ENCODE measurements at places on chromosomes 5 and 9.
A peak's percentile ranks its signal among the peaks of the same experiment; 100 is the strongest.

DNA sequence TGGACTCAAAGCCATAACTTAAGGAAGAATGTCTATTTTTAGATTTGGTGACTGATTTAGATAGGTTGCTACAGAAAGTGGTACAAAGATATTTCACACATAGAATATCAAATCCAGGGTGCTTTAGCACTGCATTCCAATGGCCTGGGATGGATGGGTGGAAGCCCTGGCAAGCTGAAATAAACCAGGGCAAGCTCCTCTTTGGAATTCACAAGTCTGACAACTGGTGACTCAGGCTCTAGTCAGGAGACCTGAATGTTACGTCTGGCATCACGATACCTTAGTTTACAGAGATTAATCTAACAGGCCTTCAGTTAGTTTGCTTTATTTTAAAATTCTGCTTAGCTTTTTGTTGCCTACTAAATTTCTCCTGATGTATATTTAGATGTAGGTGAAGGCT, 144.0 kb downstream of the TMC1 start:
- no peak for DNase-seq

- DNase-seq = no peak
Measured at GRCh38 chr5:14507156-14507941, 74.2 kb upstream of the OTULINL start.

GRCh38 chr5:41648996-41649395, 138.6 kb upstream of the PLCXD3 start:
- no peak for DNase-seq

- no peak for DNase-seq
Measured at GRCh38 chr5:97096846-97097245, 45.6 kb downstream of the LIX1 start.

- DNase-seq = no peak
Measured at GRCh38 chr9:91824151-91824550, 125.9 kb downstream of the ROR2 start.

DNA sequence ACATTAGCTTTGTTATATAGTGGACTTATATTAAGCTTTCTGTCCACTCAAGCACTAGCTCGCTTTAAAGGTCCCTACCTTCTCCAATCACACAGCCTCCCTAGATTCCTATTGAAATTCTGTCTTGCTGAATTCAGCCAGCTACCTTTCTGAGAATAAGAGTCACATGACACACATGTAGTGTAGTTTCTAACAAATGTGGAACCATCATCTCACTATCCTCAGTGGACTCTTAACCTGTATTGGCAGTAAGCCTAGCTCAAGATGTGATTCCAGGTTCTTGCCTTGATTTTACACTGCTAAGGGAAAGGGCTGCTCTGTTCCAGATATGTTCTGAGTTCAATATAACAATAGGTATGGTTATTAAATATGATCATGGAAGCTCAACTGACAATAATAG, 11.4 kb downstream of the FAM219A start:
- no peak for DNase-seq

GRCh38 chr5:55577353-55578060, 42.7 kb upstream of the PLPP1 start:
- no peak for DNase-seq

GRCh38 chr5:132435886-132436285, 54.7 kb downstream of the IRF1 start:
- DNase-seq = no peak

DNA sequence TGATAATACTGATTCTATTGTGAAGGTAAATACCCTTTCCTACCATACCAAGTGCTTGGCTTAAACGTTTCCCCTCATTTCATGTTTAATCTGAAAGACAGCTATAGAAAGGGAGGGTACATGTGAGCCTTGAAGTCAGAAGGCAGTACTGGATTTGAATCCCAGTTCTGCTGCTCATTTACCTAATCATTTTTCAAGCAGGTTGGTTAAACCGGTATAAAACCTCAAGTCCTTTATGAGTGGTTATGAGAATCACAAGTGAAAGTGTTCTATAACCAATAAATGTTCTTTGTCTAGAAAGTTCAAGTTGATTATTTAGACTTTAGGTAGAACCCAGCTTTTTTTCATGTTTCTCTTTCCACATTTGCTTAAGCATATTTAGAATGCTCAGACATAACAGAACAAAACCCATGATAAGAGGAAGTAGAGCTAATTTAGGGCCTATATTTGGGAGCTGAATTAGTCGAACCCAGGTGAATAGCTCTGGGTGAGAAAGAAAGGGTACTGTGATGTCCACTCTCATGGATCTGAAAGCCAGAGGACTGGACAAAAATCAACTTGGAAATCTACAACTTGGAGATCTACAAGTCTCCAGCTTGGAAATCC, 29.7 kb upstream of the F2RL2 start:
- no peak for DNase-seq

DNA sequence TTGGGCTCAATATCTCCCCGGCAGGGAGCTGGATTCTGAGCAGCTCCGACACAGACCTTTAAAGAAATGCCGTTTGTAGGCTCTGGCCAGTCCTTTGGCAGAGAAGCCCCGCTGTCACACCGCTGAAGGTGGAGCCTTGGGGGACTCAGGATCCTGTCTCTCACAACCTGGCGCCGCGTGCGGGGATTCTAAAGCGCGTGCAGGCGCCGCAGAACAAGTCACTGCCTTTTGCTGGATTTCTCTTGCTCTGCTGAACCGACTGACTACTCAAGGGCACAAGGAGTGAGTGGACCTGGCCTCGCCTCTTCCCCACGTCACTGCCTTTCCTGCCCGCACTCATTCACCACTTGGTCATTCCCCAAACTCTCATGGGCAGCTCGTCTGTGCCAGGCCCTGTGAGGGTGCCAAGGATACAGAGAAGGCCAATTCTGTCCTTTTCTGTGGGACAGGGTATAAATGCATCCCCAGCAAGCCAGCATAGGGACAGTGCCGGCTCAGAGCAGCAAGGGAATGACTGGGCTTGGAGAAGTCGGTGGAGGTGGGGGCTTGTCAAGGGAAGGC, 69.3 kb downstream of the CRB2 start:
- no peak for DNase-seq

- peak; percentile 64 for DNase-seq
Measured at GRCh38 chr5:56910210-56910965, 992 bp downstream of the SETD9 start.

DNA sequence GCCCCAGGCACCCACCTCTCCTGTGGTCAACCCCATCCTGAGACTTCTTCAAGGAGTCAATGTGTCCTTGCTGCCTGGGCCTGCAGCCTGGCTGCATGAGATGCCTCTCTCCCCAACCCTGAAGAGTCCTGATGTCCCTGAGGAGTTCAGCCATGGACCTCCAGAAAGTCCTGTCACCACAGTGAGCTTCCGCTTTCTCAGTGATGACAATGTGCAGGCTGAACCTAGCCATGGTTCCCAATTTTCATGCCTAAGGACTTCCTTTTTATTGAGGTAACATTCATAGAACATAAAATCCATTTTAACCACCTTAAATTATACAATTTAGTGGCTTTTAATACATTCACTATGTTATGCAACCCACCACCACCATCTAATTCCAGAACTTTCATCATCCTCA, 29.1 kb downstream of the DAP start:
- DNase-seq = no peak

DNA sequence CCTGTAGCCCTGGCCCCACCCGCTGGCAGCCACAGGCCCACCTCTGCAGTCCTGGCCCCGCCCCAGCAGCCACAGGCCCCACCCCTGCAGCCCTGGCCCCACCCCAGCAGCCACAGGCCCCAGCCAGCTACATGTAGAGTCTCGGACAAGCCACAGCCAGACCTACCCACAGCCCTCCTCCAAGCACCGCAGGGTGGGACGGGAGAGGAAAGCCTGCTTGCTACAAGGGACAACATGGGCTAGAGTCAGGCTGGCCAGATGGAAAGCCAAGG, 49.5 kb upstream of the SARDH start:
- no peak for DNase-seq

DNA sequence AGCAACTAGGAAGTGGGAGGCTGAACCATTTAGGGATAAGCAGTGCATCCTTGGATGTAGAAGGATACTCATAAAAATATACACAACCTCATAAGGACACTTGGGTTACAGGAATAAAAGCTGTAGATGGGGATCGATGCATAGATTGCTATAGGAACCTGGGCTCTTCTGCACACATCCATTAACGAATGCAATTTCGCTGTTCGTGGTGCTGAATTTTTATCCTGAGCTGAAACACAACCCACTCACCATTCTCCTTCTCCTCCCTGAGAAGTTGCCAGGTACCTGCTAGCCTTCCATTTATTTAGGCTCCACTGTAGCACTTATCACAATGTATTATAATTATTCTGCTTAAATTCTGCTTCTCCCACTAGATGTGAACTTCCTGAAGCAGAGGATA, 320.6 kb upstream of the BRINP1 start:
- no peak for DNase-seq

- DNase-seq = peak; percentile 24
Measured at GRCh38 chr5:80711938-80712337, 57.2 kb upstream of the DHFR start.

DNA sequence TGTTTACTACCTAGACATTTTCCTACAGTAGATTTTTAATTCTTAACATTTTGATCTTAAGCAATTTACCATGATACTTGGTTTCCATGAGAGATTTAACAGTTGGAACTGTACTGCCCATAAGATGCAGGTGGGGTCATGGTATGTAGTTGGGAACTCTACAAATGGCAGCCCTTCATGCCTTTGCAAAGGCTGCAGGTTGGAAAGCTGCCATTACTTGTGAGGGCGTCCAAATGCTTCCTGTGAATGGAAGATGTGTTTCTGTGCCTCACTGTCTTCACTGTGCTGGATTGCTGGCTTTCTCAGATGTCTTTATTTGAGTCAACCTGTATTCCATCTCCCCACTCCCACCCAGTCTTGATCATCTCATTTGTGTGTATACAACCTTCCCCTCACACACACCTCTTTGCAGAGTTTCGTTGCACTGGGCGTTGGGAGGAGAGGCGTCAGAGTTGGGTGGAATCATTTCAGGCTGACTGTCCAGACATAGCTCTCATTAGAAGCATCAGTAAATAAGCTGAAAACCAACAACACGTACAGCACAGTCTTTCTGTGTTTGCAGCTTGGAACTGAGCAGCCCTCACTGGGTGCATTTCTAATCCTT, 14.8 kb upstream of the ABL1 start:
- no peak for DNase-seq

DNA sequence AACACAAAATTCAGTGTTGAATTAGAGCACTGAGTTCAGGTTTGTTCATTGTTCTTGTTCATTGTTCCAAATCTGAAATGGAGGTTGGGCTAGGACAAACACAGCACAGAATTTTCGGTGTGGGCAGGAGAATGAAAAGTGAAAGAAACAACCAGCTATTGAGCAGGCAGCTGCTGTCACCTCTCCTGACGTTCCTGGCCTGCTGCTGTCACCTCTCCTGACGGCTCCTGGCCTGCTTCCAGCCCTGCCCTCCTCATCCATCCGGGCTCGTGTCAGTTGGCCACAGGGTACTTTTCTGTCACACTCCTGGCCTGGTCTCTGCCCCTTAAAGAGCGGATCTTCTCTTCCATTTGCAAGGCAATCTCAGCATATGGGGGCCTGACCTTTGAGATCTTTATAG, 45.2 kb upstream of the CKMT2 start:
- DNase-seq = no peak

DNA sequence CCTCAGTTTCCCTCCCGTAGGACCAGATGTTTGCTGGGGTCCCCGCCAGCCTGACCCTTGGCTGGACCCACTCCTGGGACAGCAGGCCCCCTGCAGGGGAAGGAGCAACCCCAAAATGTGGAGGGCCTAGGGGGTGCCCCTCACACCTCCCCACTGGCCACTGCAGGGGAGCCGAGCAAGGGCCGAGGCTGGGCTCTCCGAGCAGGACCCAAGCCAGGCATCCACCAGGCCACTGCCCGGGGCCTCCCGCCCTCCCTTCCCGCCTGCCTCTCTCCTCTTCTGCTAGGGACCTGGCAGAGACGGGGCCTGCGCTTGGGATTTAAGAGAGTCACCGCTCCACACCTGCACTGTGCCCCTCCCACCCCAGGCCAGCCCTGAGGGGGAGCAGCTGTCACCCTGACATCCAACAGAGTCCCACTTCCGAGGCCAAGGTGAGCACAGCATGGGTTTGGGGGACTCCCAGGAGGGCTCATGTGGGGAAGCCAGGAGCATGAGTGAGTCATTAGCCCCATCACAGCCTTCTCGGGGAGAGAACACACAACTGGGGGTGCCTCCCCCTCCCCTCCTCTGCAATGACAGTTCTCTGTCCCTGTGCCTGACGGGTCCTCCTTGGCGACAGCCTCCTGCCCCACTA, 15.8 kb downstream of the SOHLH1 start:
- no peak for DNase-seq

DNA sequence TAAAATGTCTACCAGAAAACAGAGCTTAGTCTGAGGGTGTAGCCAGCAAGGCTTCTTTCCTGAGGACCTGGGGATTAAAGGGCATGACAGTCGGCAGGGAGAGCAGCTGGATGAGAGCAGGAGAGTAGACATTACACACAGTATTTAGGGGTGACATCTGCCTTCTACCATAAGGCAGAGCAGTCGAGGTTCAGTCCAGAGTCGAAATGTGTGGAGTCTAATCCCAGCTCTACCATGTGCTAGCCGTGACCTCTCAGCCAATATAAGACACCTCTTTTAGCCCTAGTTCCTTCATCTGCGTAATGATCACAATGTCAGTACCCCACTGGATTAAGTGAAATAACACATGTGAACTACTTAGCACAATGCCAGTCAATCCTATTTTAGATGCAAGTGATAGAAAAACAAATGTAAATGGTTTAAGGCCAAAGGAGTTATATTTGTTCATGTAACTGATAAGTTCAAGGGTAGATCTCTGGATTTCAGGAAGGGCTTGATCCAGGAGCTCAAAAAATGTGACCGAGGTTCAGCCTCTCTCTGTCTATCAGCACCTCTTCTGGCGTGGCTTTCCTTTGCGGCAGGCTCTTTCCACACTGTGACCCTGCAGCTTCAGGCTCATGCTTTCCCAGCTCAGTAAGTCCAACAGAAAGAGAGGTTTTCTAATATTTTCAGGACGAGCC, 16.2 kb upstream of the CPLX2 start:
- no peak for DNase-seq

DNA sequence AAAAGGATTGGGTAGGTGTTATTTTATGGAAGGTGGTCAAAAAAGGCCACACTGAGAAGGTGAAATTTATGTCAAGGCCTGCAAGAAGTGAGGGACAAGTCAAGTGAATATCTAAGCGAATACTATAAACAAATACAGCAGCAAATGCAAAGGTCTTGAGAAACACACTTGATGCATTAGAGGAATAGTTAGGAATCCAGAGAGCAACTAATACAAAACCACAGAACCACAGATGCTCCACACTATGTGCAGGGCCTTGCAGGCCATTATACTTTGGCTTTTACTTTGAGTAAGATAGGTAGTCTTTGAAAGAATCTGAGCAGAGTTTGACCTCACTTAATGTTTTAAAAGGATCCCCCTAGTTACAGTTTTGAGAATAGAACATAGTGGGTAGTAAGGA, 4.6 kb downstream of the ZNF622 start:
- no peak for DNase-seq

- no peak for DNase-seq
Measured at GRCh38 chr5:37412515-37412914, 33.4 kb downstream of the WDR70 start.

GRCh38 chr5:111776913-111777781, 20.2 kb upstream of the NREP start:
- no peak for DNase-seq
